Hippocampal formation (tissue), 2 donors: ENCODE measurements at places on chromosomes 7 and 10.

- DNase-seq, result no peak
Observed at GRCh38 chr10:534047-534566, 155.4 kb downstream of the DIP2C start.

DNA sequence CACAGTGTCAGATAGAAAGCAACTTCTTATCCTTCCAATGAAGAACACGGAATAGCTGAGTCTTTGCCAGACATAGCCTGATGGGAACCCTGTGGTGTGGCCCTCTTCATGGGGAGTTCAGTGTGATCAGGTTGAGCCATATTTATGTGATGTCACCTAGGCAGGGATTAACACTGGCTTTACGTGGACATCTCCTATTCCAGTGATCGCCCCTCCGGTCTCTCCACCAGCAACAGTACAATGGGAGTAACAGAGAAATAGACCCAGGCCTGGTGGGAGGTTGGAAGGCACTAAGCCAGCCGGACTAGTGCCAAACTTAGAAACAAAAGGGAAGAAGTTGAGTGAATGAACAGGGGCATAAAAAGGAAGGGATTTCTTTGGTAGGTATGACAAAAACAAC lies 358.1 kb downstream of the PRPF18 start:
- no peak for DNase-seq

DNA sequence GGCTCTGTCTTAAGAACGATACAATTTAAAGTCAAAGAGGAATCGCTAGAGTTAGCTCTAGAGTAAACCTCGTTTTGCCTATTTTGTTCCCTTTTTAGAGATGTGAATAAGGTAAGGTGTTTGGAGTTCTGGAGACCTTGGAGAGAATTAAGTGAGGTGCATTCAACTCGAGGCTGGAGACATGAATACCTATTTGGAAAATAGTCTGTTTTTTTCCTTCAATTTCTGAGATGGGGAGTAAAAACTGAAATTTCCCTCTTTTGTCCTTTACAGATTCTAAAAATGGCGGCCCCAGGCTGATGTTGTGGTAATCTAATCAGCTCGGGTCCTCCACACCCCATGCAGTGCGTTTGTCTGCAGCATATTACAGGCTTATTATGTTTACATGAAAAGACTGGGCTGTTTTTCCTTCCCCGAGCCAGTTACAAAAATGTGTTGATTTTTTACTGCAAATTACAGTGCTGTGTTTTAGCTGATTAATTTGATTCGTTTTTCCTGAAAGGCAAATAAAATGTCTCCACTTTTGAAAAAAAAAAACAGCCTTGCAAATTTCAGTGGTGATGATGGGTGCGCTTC lies 1.5 kb downstream of the KMT2E start:
- no peak for DNase-seq

GRCh38 chr7:146661929-146662328 lies 545.3 kb downstream of the CNTNAP2 start:
- DNase-seq, result no peak

GRCh38 chr10:17684537-17684936 lies 40.6 kb downstream of the STAM start:
- no peak for DNase-seq

DNA sequence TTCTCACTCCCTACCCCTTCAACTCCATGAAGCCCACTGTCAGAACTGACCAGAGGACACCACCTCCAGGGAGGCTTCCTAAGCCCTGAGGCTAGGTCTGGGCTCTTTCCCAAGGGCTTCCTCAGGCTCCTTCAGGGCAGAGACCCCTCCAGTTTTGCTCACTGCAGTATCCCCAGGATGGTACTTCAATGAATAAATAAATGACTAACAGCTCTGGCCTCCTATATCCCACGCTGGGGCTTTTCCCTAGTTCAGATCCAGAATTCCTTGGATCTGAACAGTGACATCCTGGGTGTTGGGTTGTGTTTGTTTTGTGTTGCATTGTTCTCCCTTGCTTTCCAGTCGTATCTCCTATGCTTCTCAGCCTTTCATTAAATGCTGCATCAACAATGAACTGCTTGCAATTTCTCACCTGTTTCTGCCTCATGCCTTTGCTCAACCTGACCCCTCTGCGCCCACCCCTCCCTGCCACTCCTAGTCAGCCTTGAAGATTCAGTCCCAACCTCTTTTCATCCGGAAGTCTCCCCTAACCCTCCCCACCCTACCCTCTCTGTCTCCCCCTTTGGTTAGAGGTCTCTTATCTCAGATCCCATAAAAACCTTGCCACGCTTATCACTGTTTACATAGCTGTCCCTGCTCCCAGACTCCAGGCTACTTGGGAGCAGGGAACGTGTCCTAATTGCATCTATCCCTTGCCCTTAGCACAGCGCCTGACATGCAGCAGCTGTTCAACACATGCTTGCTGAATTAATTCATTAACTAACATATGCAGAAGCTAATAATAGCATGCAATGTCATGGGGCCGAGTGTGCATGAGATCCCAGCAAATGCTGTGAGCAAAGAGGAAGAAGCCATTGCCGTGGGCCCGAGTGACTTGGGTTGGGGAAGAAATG lies 41.7 kb downstream of the PPP1R3C start:
- DNase-seq, result no peak

DNA sequence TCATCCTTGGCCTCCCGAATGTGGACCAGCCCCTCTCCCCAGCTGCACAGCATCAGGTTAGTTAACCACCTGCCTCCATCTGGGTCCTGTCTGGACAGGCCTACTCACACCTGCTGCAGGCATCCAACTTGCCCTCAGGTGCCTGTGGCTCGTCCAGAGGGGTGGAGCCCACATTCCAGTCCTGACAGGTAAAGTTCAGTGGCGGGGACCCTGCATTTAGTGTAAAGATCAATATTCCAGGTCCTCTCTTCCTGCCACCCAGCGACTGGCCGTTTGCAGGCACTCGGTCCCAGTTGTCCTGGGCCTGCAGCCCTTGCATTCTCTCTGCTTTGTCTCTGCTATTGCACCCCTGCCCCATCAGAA lies 15.0 kb downstream of the HTRA1 start:
- DNase-seq, result no peak

DNA sequence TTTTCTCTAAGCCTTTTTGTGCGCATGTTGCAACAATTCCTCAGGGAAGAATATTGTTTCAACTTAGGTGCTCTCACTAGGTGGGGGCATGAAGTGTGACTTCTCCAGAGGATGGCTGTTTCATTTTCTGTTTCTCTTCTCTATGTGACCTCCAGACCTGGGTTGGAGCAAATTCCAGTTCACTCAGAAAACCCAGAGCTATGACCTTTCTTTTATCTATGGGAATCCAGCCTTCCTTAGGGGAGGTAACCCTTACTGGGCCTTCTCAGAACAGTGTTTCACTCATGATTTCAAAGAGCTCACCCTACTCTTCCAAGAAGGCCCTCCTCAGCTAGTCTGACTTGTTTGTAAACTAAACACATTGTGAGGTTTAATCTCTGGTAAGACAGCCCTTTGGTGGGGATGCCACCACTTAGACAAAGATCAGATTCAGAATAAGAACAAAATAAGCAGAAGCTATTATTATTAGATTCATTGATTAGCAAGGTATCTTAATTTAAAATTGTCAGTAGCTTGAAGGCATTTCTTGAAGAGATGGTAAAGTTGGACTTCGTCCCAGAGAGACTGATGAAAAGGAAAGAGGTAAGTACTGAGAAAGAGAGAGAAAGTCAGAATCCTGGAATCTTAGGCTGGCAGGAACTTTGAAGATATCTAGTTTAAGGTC lies 16.6 kb upstream of the TAS2R60 start:
- no peak for DNase-seq

GRCh38 chr10:104033966-104034365 lies 51.7 kb downstream of the COL17A1 start:
- no peak for DNase-seq

GRCh38 chr7:157946398-157947060 lies 609.7 kb downstream of the DNAJB6 start:
- DNase-seq, result no peak

GRCh38 chr7:89042940-89043339 lies 247.4 kb upstream of the TEX47 start:
- no peak for DNase-seq

DNA sequence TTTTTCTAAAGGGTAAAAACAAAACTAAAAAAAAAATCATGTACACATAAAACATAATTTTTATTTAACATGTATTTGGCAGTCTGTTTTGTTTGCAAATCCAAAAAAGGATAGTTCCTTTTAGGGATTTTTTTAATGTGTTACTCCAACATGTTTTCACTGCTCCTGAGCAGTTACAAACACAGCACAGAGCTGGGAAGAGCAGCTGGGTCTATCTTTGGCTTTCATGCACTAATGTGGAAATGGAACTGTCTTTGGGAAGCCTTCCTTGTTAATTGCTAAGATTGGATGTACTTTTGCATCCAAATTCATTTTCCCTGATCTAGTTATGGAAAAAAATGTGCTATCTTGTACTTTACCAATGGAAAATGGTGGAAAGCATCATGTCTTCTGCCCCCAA lies 1035.1 kb downstream of the CNTNAP2 start:
- DNase-seq, result no peak

- no peak for DNase-seq
Observed at GRCh38 chr10:129793996-129794395, 170.1 kb downstream of the EBF3 start.

GRCh38 chr7:132646052-132646451 lies 69.8 kb upstream of the PLXNA4 start:
- DNase-seq, result no peak

GRCh38 chr7:151773797-151774196 lies 103.1 kb downstream of the PRKAG2 start:
- DNase-seq, result no peak

- DNase-seq, result no peak
Observed at GRCh38 chr7:110119883-110120581, 970.9 kb upstream of the LRRN3 start.

DNA sequence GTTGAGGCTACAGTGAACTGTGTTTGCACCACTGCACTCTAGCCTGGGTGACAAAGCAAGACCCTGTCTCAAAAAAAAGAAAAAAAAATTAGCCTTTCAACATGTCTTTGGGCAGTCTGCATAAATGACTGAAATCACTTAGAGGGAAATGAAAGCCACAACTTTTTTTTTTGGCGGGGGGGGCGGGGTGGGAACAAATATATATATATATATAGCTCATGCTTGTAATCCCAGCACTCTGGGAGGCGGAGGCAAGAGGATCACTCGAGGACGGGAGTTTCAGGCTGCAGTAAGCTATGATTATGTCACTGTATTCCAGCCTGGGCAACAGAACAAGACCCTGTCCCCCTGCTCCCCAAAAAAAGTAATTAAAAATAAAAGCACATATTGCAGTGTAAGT lies 23.4 kb upstream of the MICU1 start:
- no peak for DNase-seq

GRCh38 chr10:17049195-17049594 lies 80.4 kb downstream of the CUBN start:
- no peak for DNase-seq

GRCh38 chr7:96311967-96312366 lies 9.9 kb downstream of the SLC25A13 start:
- no peak for DNase-seq

DNA sequence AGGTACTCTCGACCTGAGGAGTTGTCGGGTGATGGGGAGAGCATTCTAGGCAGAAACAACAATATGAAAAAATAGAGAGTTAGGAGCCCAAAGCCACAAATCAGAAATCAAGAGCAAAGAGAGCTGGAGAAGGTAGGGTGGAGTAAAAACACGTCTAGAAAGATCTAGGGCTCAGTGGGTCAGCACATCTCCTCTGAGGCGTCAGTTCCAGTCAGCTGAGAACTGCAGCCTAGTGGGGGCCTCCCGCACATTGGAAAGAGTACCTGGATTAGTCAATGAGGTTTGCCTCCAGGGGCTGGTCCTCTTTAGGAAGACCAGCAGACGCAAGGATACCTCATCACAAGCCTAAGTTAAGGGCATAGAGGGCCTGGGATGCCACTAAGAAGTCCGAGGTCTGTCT lies 113.2 kb upstream of the LANCL2 start:
- no peak for DNase-seq

DNA sequence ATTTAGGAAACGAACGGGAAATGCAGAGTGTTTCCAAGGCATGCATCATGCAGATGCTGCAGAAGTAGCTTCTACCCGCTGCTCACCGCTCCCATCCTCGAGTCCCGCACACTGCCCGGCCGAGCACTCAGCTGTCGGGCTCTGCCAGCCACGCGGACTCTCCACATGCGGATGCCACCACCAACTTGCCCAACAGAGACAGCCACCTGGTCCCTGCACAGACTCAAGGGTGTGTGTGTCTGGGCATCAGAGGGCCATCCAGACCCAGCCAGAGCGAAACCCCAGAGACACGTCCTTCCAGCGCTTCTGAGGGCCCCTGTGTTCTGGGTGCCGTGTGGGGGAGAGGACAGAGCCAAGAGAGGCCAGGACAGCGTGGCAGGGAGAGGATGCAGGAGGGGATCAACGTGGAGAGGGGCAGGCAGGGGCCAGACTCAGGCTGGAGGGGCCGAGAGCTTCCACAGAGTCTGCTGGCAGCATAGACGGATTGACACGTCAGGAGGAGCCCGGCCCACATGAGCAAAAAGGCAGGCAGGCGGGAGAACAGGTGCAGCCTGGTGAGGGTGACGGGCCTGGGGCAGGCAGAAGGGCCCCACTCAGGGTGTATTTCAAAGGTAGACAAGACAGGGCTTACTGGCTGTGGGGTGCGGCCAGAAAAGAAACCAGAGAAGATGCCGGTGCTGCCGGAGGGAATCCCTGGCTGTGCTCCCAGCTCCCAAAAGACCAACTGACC lies 18.3 kb downstream of the GPER1 start:
- DNase-seq, result no peak

DNA sequence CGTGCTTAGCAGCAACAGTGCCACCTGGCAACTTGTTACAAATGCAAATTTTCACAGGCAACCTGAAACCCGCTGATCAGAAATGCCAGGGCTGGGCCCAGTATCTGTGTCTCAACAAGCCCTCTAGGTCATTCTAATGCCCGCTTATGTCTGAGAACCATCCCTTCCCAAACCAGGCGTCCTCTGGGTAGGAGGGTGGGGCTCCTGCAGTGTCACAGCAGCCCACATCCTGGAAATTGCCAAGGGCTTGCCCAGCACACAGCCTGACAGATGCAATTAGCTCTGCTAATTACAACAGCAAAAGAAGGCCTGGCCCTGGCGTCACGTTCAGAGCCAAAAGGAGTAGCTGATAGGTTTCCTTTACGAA lies 15.9 kb downstream of the ITPRIP start:
- no peak for DNase-seq

GRCh38 chr7:127705461-127705959 lies 53.5 kb downstream of the SND1 start:
- no peak for DNase-seq

- no peak for DNase-seq
Observed at GRCh38 chr7:88311675-88312036, 5.0 kb upstream of the STEAP4 start.

DNA sequence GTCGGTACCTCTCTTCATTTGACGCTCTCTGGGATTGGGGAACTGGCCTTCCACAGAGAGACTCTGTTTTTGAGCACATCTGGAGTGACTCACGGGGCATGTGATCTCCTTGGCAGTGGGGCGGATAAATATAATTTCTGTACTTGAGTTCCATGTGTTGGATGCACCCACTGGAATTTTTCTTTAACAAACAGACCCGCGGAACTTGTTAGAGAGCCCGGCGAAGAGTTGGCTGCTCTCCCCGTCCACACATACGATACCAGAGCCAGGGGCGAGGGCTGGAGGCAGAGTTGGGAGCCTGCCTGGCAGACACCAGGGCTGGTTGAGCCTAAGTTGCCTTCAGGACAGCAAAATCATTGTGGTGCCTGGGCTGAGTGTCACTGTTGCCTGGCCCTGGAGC lies at the start of gene FAM180A:
FAM180A (minus strand) TSS at position 44 of the 400 bp plus-strand sequence. CDS start 233 bp downstream, outside the sequence.
- no peak for DNase-seq

GRCh38 chr7:112452102-112452888 lies 2.0 kb downstream of the IFRD1 start:
- DNase-seq, result peak; percentile 8

GRCh38 chr7:4154882-4155535 lies 527.1 kb upstream of the FOXK1 start:
- DNase-seq, result no peak
